Stimulated activated CD4-positive, alpha-beta T cell treated with anti-CD3 and anti-CD28 coated beads, Interleukin-12 subunit alpha, Interleukin-12 subunit beta, amount 100 ng/mL, for 4 hours (primary cell): ENCODE measurements at places on chromosomes 3 and 15.

DNA sequence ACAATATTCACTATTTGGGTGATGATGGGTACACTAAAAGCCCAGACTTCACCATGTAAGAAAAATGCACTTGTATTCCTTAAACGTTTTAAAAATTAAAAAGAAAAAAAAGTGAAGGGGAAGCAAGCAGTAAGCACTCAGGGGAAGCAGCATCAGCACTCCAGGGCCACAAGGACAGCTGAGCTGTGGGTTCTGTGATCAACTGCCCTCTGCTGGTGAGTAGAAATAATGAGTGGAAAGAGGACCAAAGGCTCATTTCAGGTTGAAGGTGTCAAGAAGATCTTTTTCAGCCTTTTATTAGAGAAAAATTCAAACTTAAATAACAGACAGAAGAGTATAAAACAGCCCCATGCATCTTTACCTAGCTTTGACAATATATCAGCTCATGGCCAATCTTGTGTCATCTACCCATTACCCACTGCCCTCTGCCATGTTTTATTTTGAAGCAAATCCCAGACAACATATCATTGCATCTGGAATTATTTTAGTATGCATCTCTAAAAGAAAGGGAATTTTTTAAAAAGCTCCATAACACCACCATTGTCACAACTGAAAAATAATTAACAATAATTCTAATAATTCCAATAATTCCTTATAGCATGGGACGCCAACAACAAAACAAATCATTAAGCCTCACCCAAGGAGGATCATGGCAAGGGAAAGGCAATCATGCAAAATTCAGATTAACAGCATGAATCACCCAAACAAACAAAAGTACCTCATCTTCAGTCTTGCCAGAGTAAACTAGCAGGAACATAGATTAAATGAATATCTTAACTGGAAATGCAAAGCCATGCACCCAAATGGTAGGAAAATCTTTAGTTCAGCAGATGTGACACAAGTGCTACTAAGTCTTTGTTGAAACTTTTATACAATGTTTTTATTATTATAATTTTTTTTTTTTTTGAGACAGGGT, 42.5 kb downstream of the TAMM41 start:
- DNase-seq: peak; percentile 15

DNA sequence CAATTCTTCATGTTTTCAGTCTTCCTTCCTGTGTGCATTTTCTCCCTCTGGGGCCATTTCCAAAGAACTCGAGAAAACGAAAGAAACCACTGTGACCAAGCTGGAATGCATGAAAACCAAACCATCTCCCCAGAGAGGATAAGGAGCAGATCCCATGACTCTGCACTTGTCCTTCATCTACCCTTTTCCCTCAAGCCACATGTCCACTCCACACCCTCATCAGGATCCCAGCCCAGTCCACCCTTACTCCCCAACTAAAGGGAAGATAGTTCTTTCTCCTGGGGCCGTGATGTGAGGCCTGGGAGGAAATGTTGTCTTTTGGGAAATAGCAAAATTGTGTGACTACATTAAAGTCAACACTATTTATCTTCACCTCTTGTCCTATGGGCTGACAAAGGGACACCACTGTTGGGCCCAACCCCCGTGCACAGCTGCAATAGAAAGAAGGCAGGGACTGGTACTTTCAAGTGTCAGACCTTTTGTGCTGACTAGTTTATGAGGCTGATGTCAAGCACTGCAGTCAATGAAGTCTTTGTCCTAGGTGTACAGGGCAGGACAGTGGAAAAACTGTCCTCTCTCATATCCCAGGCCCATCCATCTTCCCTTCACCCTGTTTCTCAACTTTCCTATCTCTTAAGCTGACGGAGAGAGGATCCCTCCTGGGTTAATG, 487.1 kb upstream of the NR2F2 start:
- no peak for DNase-seq

DNA sequence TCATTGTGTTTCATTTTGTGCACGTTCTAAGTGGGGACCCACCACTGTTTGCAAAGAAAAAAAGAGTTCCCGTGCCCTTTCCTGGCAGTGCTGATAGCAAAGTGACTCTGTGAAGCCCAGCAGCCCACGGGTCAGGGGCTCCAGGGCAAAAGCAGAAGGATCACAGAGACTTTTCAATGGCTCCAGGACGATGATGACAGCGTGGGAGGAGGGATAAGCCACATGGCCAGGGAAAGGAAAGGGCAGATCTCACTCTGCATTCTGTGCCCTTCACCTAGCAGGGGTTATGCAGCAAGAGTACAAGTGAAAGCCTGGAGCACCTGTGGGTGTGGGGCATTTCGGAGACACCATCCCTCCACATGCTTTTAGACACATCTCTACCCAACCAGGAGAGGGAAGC, 35.4 kb downstream of the SEMA5B start:
- no peak for DNase-seq

- DNase-seq: no peak
Observed at GRCh38 chr15:48602358-48603122, 43.0 kb downstream of the FBN1 start.

GRCh38 chr3:190446573-190447279, 3.0 kb downstream of the TMEM207 start:
- no peak for DNase-seq

GRCh38 chr3:174132421-174133042, 726.6 kb upstream of the NAALADL2 start:
- no peak for DNase-seq

DNA sequence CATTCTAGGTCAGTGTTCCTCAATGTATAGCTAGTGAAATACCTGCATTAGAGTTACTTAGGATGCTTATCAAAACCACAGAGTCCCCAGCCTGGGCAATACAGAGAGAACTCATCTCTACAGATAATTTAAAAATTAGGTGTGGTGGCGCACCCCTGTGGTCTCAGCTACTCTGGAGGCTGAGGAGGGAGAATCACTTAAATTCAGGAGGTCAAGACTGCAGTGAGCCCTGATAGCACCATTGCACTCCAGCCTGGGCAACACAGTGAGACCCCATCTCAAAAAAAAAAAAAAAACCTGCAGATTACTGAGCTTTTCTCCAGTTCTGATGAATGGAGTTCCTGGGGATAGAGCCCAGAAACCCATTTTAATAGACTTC, 10.1 kb upstream of the MINDY2 start:
- DNase-seq: no peak

- no peak for DNase-seq
Observed at GRCh38 chr3:160126761-160127160, 98.5 kb upstream of the C3orf80 start.

DNA sequence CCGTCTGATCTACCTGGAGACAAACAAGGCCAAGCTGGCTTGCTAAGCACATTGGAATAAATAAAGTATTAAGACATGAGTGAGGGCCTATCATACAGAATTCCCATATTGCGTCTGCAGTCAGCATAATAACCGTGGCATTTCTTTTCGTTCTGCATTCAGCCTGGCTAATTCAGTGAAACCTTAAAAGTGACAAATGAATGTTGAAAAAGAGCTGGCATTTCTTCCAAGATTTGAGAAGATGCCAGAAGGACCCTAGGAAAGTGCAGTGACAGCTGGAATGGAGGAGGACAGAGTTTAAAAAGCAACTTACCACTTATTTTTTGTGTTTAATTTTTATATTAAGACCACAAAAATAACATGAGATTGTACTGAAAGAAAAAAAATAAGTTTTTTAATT, 67.1 kb downstream of the SUCLG2 start:
- DNase-seq: no peak

GRCh38 chr15:41928100-41928499, 34.2 kb upstream of the SPTBN5 start:
- DNase-seq: no peak

DNA sequence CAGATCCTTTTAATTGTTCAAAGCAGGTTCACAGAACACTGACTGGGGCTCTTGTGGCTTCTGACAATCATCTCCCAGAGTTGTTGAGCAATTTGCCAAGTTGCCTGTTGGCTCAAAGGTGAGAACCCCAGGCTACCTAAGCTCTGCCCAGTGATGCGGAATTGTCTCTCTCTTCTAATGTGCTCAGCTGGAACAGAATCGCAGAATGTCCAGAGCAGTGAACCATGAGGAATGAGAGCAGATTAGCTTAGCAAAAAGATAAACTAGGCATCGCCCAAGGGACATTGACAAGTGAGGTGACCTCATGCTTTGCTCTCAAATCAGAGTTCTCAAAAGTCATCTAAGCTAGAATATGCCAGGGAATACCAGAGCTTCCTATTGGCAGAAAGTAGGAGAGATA, 148.1 kb downstream of the WDR76 start:
- DNase-seq: no peak

DNA sequence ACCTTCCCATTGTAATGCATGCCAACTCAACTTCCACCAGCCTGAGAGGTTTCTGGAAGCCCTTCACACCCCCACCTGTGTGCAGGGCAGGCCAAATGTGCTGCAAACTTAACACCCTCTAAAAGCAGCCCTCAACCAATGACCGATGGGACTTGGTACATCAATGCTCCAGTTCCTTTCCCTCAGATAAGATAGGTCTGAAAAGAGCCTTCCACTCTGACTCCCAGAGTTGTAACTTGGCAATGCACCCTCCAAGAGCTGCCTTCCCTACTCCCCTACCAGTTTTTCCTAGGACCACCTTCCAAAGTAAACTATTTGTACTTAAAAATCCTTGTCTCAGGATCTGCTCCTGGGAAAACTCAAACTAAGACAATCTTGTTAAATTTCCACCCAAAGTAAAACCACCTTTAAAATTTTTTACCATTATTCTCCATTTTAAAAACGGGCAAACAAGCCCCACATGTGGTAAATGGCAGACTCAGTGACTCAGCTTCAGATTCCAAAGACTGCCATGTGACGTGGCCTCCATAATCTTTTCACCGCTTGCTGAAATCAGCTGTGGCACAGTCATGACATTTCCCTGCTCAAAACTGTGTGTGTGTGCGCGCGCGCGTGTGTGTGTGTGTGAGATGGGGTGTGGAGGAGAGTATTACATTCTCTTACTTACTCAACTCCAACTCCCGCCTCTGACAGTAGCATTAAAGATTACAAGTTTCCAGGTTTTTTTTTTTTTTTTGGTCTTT, 17.2 kb downstream of the RASGRP1 start:
- DNase-seq: no peak

DNA sequence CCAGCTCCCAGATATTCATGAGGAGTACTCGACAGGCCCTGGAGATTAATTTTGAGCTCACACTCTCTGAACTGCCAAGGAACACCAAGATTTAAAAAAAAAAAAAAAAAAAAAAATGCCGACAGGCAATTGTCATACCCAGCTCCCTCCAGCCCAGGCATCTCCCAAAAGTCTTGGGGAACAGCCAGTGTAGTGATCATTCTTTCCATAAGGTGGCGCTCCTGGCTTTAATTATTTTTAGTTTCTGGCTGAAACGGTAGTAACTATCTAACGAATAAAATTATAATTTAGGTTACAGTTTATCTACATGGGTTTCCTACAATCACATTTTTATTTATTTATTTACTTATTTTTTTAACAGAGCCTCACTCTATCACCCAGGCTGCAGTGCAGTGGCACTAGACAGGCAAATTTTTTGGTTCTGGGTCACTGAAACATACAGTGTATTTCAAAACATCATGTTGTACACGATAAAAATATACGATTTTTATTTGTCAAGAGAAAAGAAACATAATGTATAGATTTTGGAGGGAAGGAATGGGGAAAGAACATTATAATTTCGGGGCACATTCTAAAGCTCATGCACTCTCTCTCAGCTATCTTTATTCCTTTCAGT, 157.3 kb downstream of the ADAMTS9 start:
- no peak for DNase-seq

DNA sequence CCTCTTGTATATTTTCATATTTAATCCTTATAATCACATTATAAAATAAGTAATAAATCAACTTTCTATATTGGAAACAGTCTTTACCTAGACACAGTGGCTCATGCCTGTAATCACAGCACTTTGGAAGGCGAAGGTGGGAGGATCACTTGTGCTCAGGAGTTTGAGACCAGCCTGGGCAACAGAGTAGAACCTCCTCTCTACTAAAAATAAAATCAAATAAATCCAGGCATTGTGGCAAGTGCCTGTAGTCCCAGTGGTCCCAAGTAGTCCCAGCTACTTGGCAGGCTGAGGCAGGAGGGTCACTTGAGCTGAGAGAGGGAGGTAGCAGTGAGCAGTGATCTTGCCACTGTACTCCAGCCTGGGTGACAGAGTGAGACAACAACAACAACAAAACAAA, 975.1 kb downstream of the ROBO1 start:
- DNase-seq: no peak

DNA sequence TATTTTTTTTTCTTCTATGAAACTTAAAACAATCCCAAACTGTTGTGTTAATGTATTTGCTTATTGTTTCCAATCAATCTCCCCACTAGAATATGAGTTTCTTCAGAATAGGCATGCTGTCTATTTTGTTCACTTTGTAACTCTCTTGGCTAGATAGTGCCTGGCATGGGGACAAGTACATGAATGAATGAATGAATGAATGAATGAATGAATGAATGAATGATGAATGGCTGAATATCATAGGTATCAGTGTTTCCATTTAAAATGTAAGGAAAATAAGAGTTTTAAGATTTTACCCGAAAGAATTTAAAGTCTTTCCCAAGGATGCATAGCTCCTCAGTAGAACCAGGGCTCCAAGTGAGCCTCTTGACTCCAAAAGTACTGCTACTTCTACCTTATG, 294.9 kb upstream of the GADL1 start:
- no peak for DNase-seq

DNA sequence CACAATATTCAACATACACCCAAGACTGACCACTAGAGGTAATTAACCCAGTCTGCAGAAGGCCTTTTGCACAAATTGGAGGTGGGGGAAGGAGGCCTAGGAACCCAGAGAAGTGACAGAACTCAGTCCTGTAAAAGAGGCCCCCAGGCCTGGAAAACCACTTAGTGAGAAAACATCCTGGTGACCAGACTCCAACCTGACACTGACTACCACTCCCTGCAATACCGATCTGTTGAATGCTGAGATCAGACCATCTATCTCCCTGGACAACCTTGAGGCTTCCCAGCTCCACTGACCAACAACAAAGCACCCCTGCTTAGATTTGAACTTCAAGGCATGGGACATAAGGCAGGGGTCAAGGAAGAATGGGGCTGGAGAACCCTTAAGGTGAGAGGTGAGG, 261.9 kb upstream of the WNT5A start:
- no peak for DNase-seq

GRCh38 chr3:58355179-58355578, 22.5 kb downstream of the PXK start:
- no peak for DNase-seq

- DNase-seq: no peak
Observed at GRCh38 chr3:72523429-72524151, 324.7 kb downstream of the SHQ1 start.

DNA sequence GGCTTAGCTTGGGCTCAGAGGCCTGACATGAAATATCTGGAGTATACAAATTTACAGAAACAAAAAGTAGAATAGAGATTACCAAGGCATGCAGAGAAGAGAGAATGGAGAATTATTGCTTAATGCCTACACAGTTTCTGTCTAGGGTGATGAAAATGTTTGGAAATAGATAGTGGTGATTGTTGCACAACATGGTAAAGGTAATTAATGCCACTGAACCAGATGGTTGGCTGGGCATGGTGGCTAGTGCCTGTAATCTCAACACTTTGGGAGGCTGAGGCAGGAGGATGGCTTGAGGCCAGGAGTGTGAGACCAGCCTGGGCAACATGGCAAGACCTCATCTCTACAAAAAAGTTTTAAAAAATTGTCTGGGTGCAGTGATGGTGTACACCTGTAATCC, 46.6 kb upstream of the OSBPL11 start:
- no peak for DNase-seq

- peak; percentile 18 for DNase-seq
Observed at GRCh38 chr15:28107111-28107903, 8.2 kb upstream of the OCA2 start.

- DNase-seq: no peak
Observed at GRCh38 chr15:38944536-38944935, 379.9 kb upstream of the RASGRP1 start.
